Stimulated activated CD4-positive, alpha-beta T cell treated with anti-CD3 and anti-CD28 coated beads, Interleukin-2, amount 100 ng/mL, for 4 hours (primary cell): ENCODE measurements at places on chromosomes 4 and X.

DNA sequence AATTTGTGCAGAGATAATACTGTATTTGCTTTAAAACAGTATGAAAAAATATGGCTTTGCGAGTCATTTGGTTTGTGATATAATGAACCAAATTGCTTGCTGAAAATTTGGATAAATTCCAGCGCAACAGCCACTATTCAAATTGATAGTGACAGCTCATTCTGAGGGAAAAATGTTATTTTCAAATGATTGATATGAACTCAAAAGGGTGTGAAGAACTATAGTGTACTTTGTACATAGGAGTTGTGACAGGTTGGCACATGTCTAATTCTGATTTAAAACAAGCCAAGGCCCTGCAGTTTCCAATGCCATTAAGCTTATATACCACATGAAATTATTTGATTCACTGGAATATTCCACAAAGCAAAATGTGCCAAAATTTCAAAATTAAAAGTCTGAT, 1628.9 kb upstream of the AGA start:
- DNase-seq: no peak

GRCh38 chr4:113483131-113483530, 278.4 kb downstream of the CAMK2D start:
- DNase-seq: no peak

GRCh38 chr4:102694791-102695190, 66.0 kb downstream of the MANBA start:
- no peak for DNase-seq

DNA sequence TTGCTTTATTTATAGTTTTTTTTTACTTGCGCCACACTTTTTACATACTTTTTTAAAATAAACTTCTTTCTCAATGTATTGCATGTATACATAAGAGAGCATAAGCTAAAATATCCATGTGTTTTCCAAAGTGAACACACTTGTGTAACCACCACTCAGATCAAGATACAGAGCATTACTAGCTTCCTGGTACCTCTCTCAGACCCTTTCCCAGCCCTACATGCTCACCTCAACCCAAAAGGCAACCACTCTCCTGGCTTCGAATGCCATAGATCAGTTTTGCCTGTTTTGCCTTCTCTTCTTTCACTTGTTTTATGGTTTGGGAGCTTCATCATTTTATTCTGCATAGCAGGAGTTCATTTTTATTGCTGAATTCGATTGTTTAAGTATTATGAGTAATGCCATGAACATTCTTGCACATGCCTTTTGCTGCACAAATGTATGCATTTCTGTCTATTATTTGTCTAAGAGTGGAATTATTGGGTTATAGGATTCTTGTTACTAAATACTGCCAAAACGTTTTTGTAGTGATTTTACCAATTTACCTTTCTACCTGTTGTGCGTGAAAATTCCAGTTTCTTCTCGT, 45.9 kb upstream of the NUDT6 start:
- DNase-seq: no peak

DNA sequence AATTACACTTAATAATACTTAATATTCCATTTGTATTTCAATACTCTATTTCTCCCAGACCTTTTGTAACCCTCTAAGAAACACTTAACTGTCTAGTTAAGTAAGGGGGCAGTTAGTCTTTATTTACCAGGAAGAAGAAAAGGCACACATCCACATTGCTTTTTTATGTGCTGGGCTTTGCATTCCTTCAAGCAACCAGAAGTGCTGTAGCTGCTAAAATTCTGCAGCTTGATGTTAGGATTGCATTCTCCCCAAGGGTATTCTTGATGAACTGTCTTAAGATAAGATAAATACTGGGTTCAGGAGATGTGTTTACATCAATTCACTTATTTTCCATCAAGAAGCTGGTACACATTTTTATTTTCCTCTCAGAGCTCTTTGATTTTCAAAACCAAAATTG, 24.0 kb downstream of the ASIC5 start:
- no peak for DNase-seq

DNA sequence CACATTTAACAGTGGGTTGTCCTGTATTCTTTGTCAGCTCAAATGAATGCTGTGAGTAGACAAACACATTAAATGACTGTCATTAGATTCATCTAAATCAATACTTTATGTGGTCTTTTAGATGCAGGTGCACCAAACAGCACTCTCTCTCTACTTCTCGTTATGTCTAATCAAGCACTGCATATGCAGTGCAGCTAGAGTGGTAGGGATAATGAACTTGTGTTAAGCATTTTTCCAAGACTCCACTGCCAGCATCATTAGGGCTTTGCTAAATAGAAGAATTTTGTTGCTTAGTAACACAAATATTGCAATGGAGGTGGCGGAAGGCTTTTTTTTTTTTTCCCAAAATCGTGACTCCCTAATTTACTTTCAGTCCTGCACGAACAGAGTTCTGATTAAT, 447.0 kb upstream of the GALNT7 start:
- DNase-seq: no peak

GRCh38 chr4:122903766-122904288, 18.6 kb downstream of the NUDT6 start:
- no peak for DNase-seq

DNA sequence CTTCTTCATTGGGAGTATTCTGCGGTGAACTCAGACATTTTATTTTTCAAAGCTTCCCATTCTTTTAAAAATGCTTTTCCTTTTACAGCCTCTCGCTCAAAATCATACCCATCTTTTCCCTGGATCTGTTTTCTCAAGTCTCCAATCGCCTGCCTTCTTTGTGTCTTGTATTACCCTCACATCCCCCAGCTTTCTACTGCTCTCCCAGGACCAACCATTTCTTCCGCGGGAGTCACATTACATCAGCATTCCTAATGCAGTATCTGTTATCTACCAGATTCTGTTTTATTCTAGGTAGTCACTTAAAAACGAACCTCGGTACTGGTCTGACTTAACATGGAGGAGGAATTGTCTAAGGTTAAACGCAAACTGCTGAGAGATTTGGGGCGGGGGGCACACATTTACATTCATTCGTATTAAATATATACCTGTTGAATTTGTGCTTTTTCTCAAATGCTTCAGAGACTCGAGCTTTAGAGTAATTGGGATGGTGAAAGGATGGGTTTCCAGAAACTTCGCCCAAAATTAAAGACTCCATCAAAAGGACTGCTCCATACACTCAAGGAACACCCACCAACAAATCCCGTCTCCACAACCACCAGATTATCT, 493 bp upstream of the UCHL1 start:
- no peak for DNase-seq

- DNase-seq: no peak
Measured at GRCh38 chr4:80461412-80461811, 125.9 kb downstream of the CFAP299 start.

GRCh38 chrX:18620349-18620748, 51.6 kb downstream of the RS1 start:
- DNase-seq: no peak

GRCh38 chrX:5015451-5015850, 1213.2 kb downstream of the NLGN4X start:
- no peak for DNase-seq
